ENCODE measurements at places on chromosomes 3 and 15.
A peak's percentile ranks its signal among the peaks of the same experiment; 100 is the strongest.

GRCh38 chr3:89947337-89947954 lies 840.0 kb downstream of the EPHA3 start:
- no peak for DNase-seq

GRCh38 chr15:67776600-67776999 lies 48.7 kb upstream of the SKOR1 start:
- no peak for DNase-seq

GRCh38 chr3:118675305-118675704 lies 359.3 kb downstream of the IGSF11 start:
- DNase-seq = no peak

GRCh38 chr3:65342084-65342683 lies 654.4 kb upstream of the ADAMTS9 start:
- DNase-seq = peak; percentile 68

DNA sequence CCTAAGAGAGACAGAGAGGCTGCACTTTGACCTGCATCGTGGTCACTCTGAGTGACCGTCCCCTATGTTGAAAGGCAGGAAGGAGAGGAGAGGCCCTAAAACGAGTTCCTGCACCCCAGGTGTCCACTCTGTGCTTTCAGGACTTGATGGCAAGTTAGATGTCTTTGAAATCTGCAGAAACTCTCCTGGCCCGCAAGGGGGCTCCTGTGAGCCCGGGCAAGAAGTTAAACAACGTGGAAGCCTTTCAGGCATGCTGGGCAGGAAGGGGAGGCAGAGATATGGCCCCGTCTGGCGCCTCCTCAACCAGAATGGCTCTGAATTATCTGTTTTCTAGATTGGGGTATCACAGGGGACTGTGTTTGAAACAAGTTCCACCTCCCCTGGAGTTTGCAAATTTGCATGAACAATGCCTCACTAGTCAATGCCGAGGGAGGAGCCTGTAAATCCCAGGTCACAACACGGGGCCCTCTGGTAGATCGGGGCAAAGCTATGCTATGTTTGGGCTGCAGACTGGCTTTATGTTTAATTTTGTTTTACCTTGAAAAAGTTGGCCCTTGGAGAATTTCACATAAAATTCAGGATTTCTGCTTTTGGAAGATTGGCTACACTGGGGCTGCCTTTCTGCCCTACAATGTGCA lies 9.8 kb downstream of the CTXND1 start:
- peak; percentile 20 for DNase-seq

DNA sequence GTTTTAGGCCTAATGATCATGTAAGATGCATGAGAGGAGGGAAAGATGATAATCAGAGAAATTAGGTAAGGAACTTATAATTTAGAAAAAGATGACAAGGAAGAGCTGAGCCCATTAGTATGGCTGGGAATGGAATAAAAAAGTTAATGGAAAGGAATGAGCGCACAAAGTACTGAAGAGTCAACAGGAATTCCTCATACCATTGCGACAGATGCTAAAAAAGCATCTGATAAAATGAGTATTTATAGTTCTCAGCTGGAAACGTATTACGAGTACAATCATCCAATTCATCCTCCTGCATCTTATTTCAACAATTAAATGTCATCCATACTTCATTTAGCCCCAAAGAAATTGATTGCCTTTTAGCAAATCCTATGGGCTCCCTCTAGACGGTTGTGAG lies 58.9 kb downstream of the TMCC1 start:
- DNase-seq = no peak

- peak; percentile 44 for DNase-seq
Measured at GRCh38 chr3:52934630-52935530, 37.5 kb upstream of the STIMATE start.

DNA sequence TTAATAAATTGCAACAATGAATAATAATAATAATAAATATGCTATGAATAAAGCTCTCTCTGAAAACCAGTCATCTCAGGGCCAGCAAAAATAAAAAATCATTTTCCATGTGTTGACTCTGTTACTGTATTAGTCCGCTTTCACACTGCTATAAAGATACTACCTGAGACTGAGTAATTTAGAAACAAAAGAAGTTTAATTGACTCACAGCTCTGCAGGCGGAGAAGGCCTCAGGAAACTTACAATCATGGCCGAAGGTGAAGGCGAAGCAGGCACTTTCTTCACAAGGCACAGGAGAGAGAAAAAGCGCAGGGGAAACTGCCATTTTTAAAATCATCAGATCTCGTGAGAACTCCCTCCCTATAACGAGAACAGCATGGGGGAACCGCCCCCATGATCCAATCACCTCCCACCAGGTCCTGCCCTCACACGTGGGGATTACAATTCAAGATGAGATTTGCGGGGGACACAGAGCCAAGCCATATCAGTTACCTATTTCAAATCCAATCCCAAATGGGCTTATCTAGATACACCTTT lies 224.1 kb downstream of the IGSF11 start:
- DNase-seq = no peak

DNA sequence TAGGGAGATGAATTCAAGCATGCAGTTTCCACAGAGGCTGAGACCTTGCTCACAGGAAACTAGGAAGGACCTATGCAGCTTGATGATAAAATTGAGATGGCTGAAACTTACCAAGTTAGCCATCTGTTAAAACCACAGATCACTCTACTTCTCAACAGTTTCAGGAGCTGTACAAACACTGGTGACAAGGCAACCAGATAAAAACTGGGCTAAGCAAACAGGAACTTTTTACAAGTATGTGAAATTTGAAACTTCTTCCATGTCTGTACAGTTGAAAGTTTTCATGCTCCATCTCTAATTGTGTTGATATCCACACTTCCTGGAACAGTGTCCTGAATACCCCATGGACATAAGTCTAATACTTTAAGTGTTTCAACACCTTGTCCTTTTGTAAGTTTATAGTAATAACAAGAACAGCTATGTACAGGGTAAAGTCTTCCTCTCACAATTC lies 78.2 kb downstream of the FAIM start:
- DNase-seq = no peak

DNA sequence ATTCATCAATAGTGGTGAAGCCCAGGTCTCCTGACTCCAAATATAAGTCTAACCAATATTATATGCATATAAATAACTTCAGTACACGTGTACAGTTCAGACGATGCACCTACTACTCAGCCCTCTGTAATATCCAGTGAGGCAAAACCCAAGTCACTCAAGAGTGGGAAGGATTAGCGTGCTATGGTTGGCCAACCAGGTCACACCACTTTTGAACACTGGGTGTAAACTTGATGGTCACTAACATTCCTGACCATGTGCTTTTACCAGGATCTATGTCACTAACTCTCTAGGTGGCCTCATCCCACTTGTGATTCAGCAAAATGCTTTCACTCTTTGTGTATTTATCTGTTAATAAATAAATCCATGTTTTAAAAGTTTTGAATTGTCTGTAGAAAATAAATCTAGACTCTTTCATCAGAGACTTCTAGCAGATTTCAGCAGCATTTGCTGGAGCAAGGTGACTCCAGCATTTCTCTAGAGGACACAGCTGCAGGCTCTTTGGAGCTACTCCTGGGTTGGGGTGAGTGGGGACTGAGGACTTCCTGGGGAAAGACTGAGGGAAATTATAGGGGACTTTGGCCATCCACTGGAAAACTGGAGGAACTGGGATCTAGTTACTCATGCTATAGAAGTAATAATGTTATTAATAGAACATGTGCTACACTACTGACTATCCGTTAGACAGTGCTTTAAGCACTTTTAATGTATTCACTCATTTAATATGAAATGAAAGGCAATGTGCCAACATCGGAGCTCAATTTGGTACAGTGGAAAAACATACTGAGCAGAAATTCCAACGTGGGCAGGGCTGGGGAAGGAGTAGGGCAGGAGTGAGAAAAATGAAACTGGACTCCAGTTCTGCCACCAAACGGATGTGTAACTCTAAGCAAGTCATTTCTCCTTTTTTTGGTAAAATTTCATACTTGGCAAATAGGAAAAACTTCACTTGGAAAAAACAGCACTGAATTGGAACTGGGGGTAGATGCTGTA lies 97.9 kb downstream of the RORA start:
- no peak for DNase-seq

DNA sequence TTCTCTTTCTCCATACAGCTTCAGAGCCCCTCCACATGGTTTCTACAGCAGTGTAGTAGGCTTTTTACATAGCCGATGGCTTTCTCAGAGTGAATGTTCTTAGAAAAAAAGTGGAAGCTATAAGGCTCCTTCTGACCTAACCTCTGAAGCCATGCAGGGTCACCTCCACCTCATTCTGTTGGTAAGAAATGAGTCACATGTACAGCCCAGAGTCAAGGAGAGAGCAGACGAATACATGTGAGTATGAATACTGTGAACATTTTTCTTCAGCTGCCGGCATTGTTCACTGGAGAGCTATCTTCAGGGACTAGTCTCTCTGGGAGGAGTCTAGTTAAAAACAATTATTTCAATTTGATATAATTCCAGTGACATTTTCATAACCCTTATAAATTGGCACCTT lies 68.2 kb upstream of the THRB start:
- DNase-seq = no peak
